ENCODE measurements at places on chromosomes 2 and 18.

- DNase-seq: no peak
Observed at GRCh38 chr2:33933203-33933602, 334.1 kb upstream of the FAM98A start.

GRCh38 chr18:7164323-7165004, 46.9 kb upstream of the LAMA1 start:
- no peak for DNase-seq

DNA sequence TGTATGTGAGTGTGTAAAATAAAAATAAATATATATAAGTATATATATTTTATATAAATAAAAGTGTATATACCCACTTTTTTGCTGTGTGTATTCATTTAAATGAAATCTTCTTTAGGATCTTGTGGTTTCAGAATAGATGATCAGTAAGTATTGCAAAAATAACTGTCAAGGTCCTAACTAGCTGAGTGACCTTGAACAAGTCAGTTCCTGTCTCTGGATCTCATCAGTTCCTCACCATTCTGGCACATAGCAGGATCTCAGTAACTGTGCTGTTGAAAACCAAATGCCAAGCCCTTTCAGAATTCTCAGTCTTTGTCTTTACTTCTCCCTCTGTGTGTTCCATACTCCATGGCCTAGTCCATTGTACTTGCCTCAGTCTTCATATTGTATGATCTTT, 115.3 kb upstream of the CXCR4 start:
- no peak for DNase-seq

GRCh38 chr2:162267496-162267895, 24.3 kb upstream of the FAP start:
- no peak for DNase-seq

DNA sequence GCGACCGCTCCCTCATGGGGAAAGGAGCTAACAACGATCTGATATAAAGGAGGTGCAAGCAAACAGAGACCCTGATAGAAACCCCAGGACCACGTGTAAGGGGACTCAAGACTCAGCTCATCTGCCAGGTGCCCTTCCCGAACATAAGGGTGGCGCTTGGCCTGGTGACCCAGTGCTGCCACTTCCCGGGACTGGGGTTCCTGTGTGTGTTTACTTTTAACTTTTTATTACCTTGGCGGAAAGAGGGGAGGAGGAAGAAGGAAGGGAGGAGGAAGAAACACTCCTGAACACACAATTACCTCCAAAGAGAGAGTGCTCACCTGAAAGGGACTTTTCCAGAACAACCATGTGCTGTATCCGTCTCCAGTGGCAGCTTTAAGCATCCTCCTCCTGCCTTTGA, 56.5 kb upstream of the EDAR start:
- DNase-seq: no peak

- no peak for DNase-seq
Observed at GRCh38 chr2:62118160-62118559, 77.8 kb upstream of the B3GNT2 start.

- no peak for DNase-seq
Observed at GRCh38 chr2:96768083-96768561, 7.4 kb downstream of the CNNM4 start.

DNA sequence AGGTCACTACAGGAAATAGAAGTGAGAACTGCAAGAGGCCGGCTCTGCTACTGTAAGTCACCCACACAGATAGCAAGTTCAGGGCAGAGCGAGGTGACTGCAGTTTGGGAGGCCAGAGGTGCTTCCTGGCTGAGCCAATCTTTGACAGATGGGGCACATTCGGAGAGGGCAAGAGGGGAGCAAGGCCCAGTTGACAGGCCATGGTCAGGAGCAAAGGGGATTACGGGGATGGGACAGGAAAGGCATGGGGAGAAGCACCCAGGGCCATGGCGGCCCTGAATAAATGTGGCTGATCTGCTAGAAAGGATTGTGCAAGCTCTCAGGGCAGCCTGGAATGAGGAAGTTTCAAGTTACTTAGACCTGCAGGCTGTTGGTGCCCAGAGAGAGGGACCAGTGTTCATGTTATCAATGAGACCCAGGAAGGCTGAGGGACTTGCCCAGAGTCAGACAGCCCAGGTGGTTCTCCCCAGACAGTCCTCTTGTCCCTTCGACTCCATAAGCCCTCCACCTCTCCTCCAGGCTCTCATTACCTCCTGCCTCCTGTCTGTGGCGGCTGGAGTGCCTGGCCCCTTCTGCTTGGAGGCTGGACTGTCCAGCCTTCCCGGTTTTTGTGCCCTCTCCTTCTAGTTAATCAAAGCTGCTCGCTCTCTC, 123.3 kb downstream of the CTIF start:
- DNase-seq: no peak

DNA sequence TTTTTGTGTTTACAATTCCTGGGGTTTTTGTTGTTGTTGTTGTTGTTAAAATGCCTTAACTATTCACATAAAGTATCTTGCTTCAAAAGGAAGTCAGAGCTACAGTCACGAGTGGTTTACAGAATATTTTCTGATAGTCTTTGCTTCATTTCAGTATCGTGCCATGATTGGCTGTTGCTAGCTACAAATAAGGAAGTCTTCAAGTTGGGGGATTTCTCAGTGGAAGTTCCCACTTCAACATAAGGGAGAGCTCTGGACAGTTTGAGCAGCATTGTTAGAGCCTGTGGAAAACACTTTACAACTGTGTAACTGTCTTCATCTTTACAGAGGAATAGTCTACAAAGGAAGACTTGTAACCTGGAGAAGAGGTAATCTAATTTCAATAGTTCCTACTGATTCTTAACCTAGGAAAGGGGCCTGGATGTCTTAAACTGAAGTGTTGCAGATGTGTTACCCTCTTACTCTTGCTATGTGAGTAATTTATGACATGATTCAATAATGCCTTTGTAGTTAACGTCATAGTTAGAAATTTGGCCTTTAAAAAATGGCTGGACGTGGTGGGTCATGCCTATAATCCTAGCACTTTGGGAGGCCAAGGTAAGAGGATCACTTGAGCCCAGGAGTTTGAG, 23.4 kb upstream of the TANK start:
- no peak for DNase-seq

DNA sequence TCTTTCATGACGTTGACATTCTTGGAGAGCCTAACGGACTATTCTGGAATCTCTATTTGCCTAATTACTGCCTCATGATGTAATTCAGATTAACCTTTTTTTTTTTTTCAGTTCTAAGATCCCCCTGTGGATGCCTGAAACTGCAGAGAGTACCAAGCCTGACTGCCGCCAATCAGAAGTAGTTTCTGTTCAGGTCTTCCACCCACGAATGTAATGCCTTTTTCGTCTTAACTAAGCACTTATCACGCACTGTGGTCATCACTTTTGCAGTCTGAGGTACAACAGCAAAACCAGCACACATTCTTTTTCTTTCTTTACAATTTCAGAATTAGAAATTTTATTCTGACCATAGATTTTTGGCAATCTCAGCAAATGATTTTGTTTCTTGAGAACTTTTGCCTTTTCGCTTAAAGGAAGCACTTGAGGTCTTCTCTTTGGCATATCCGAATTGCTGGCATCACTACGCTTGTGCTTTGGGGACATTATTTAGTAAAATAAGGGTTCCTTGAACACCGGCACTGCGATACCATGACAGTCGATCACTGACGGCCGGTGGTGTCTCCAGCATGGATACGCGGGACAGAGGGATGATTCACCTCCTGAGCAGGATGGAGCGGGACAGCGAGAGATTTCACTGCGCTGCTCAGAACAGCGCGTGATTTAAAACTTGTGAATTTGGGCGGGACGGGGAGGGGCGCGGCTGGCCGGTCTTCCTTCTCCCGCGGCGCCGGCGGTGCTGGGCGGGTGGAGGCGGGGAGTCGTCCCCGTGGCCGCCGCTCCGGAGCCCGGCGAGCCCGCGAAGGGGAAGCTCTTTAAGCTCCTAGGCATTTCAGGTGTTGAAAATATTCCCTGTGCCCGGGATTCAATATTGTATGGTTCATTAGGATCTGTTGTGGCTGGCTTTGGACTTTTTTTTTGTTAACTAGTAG, 32.0 kb upstream of the GPR55 start:
- no peak for DNase-seq

- DNase-seq: no peak
Observed at GRCh38 chr18:29309366-29309765, 1132.4 kb upstream of the CDH2 start.

DNA sequence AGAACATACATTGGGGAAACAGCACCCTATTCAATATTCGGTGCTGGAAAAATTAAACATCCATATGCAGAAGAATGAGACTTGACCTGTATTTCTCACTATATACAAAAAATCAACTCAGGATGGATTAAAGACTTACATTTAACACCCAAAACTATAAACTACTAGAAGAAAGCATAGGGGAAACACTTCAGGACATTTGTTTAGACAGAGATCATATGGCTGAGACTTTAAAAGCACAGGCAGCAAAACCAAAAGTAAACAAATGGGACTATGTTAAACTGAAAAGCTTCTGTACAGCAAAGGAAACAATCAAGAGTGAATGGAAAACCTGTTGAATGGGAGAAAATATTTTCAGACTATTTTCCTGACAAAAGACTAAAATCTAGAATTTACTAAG, 1694.1 kb upstream of the CELF4 start:
- DNase-seq: no peak

GRCh38 chr2:76612764-76613163, 902.0 kb upstream of the GCFC2 start:
- DNase-seq: no peak

DNA sequence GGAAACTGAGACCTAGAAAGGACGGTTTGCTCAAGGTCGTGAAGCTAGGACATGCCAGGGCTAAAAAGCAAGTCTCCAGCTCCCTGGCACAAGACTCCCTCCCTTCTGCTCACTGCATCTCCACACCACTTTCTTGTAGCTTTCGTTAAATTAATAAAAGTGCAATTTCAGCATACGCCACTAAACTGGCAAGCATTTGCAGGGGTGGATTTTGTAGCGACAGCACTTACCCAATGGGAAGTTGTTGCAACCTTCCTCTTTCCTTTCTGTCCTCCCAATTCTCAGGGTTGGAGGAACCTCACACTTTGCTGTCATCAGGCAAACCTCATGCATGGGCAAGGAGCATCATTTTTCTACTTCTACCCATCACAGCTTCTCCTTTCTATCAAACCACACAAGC, 7.4 kb upstream of the RHOB start:
- no peak for DNase-seq

DNA sequence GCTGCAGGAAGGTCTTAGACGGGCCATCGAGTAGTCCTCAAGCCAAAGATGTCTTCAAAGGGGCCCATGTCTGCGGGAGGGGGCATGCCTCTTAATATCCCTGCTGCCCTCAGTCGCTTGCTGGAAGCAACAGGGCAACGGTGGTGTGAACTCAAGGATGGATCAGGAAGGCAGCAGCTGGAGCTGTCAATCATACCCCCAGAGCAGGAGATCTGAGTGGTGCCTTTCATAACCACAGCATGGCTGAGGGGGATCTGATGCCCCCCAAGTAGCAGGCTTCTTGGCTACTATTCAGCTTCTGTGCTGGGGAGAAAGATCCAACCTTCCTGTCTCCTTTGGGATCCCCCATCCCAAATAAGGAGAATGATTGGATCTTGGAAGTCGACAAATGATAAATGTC, 46.4 kb downstream of the INSIG2 start:
- DNase-seq: no peak

Measured in NCI-H774 (cell line).